Cardiac septum (tissue), 1 donor: ENCODE measurements at places on chromosomes 1 and 21.

- no peak for DNase-seq
Observed at GRCh38 chr1:8239039-8239305, 78.9 kb upstream of the SLC45A1 start.

GRCh38 chr1:169694304-169695075, 16.9 kb downstream of the SELL start:
- no peak for DNase-seq

DNA sequence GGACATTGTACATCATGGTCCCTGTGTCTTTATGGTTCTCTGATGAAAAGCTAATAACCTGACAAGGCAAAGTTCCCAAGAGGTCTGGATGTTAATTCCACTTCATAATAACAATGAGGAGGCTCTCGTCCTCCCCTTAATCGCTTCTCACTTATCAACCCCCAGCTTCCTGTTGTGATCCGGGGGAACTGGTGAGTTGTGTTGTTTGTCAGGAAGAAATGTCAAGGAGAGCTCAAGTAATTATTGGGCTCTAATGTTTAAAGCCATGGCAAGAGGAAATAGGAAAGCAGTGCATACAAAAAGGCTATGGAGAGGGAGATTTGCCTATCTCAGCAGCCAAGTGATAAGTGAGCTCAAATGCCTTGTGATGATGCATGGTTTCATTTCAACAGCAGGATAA, 42.8 kb upstream of the RASAL2 start:
- DNase-seq = no peak

- DNase-seq = no peak
Observed at GRCh38 chr1:8382608-8383505, 64.9 kb downstream of the SLC45A1 start.

- no peak for DNase-seq
Observed at GRCh38 chr1:185853739-185854138, 119.5 kb downstream of the HMCN1 start.

DNA sequence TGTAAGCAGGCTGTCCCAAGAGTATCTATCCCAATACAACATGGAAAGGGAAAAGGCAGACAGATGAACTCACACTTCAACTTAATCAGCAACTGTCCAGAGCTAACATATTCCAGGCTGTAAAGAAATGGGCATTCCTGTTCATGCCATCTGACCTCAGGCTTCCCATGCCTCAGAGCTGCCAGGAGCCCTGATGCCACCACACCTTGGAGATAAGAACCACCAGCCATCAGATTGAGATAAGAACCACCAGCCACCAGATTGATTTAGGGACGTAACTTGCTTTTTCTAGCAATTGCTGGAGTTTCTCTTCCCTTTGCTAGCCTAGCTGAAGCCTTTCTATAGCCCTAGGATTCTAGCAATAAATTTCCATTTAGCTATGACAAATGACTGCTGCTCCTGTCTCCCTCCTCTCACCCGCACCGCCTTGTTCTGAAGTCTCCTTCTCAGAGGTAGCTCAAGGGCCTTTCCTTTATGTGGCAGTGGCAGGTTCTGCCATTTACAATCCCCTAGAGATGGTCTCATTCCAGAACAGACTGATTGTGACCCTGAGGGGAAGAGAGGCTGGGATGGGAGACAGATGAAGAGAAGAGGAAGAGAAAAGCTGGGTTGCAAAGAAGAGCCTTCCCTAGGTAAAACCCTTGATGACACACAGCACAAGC, 88.0 kb upstream of the CTTNBP2NL start:
- no peak for DNase-seq

- DNase-seq = no peak
Observed at GRCh38 chr1:39088658-39089057, 62.5 kb downstream of the NDUFS5 start.

DNA sequence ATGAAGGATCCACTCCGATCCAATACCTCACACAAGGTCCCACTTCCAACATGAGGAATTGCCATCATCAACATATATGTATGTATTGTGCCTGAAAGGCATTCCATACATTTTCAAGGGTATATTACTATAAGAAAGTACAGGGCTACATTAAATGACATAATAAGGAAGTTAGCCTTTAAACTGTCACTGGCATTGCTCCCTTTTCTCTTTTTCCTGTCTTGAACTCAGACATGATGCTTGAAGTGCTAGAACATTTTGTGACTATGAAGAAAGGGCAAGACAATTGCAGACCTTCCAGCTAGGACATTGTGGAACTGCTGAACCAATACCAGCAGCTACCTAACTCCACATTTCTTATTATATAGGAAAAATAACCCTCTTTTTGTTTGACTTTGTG, 2.9 kb upstream of the TSPAN2 start:
- DNase-seq = no peak

DNA sequence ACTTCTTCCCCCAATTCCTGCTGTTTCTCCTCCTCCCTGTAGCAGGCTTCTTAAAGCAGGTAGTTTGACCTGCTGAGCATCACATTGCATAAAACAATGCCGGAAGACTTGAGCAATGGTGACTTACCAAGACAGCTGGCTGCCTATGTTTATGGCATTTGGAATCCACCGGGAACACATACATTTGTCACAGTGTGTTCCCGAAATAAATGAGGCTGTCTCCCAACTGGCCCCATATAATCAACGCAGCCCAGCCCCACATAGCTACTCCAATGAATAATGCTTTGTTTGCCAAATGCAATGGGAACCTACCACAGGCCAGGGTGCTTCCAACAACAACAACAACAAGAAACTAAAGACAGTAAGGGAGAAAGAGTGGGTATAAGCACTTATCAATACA, 186.1 kb upstream of the MAP1LC3C start:
- DNase-seq = no peak

DNA sequence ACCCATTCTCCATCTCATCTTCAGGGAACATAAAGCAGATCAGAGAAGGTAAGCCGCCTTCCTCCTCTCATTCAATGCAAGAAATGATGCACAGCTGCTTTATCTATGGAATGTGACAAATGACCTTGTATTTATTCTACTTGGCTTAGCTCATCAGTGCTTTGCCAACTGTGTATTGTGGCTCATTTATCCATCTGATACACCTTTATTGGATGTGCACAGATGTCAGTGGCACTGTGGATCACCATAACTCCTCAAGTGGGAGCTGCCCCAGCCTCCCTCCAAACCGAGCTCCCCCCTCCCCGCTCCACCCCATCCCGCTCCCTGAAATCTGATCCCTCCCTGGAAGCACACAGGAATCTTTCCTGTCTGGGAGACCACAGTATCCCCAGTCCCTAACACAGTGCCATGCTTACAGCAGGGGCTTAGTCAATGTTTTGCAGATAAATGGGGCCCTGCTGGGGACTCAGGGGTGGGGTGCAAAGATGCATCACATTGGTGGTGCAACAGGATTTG, 156.0 kb upstream of the RAB4A start:
- DNase-seq = no peak

- no peak for DNase-seq
Observed at GRCh38 chr1:209382231-209383100, 201.0 kb upstream of the CAMK1G start.

DNA sequence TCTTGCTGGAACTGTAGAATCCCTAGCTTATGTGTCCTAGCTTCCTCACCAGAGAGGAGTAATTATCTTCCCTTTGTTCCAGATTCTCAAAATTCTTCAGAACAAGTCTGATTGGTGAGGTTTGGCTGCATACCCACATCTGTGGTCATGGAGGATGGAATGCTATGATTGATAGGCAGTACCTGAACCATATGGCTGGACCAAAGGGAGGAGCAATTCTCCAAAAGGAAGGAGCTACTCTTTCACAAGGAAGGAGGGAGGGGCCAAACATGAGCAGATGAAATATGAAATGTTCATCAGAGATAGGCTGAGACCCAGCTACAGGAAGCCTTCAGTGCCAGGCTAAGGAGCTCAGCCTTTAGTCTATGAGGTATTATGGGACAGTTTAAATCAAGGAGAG, 5.0 kb upstream of the RNF19B start:
- no peak for DNase-seq

- no peak for DNase-seq
Observed at GRCh38 chr21:28705616-28706015, 287.1 kb downstream of the LTN1 start.

GRCh38 chr1:7562729-7563605, 208.1 kb upstream of the VAMP3 start:
- no peak for DNase-seq

GRCh38 chr1:42841010-42841409, 5.4 kb upstream of the ZNF691 start:
- DNase-seq = no peak

DNA sequence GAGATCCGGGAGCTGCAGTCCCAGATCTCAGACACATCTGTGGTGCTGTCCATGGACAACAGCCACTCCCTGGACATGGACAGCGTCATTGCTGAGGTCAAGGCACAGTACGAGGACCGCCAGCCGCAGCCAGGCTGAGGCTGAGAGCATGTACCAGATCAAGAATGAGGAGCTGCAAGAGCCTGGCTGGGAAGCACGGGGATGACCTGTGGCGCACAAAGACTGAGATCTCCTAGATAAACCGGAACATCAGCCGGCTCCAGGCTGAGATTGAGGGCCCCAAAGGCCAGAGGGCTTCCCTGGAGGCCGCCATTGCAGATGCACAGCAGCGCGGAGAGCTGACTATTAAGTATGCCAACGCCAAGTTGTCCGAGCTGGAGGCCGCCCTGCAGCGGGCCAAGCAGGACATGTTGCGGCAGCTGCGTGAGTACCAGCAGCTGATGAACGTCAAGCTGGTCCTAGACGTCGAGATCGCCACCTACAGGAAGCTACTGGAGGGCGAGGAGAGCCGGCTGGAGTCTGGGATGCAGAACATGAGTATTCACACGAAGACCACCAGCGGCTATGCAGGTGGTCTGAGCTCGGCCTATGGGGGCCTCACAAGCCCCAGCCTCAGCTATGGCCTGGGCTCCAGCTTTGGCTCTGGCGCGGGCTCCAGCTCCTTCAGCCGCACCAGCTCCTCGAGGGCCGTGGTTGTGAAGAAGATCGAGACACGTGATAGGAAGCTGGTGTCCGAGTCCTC, 25.5 kb downstream of the ETV3L start:
- DNase-seq = peak; percentile 82

- no peak for DNase-seq
Observed at GRCh38 chr1:76625886-76626678, 241.2 kb upstream of the ST6GALNAC5 start.

- DNase-seq = no peak
Observed at GRCh38 chr1:119636491-119637089, 11.5 kb downstream of the ZNF697 start.

DNA sequence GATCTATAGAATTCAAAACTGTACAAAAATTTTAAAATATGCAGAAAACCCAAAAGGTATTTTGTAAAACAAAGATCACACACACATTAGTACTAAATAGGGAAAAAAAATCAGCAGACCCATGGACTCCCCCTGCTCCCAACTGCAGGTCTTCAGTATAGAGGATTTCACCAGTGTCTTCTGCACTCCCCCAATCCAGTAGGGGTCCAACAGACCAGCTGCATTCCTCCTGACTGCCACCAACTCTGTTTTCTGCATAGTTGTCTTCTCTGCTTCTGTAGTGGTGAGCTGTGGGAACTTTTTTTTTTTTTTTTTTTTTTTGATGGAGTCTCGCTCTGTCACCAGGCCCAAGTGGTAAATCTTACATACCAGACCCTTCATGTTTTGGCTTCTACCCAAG, 21.9 kb downstream of the CLCA2 start:
- DNase-seq = no peak

DNA sequence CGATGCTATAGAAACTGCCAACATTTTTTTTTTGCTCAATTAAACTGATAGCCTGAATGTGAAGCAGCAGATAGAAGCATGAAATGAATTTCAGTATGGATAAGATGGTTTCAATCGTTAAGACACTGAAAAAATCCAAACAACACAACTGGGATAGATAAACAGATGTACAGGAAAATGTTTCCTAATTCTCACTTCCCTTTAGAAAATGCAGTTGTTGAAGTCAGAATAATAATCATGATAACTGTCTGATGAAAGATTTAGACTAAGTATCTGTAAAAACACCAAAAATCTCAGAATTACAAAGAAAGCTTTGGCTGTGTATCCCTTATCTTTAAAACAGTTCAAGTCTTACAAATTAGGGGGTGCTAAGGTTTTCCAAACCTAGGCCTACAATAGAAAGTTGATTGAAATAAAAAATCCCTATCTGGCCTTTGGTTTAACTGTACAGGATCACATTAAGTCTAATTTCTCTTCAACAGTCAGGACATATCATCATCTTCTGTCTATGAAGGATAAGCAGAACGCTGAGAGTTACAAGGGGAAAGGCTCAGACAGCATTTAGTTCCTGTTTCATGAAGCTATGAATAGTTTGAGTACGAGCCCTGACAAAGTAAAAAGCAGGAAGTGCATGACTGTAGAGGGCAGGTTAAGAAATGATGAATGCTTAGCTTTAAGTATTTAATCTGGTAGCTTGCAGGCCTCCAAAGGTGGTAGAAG, 203.2 kb downstream of the APP start:
- no peak for DNase-seq

DNA sequence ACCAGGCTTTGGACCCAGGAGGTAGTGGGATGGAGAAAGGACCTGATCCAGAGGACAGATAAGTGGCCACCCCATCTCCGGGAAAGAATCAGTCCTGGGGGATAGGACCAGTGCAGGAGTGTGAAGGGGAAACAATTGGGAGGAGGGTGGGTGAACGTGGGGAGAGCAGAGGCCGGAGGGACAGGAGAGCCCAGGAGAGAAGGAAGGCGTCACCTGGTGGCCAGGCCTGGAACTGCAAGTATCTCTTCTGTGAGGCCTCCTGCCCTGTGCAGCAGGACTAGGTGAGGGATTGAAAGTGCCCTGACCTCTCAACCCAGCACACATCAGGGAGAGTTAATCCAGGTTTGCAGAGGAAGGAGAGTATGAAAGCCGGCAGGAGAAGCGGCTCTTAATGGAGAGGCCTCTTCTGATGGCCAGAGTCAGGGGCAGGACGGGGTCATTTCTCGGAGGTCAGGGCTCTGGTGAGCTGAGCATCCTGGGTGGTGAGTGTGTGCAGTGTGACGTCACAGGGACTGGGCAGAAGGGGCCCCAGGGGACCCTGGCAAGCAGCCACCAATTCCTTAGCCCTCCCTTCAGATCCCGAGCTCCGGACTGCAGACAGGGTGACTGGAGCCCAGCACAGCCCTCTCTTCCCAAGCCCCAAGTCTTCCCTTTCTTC, 9.2 kb upstream of the LAD1 start:
- peak; percentile 84 for DNase-seq

DNA sequence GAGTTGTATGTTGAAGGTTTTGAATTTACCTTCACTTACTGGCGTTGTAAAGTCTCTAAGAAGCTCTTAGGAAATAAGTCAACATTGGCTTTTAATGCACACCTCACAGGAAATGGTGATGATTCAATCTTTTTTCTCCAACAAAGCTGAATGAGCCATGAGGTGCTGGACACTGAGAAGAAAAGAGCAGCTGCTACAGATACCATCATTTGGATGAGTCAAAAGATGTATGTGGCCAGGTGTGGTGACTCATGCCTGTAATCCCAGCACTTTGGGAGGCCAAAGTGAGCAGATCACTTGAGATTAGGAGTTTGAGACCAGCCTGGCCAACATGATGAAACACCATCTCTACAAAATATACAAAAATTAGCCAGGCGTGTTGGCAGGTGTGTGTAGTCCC, 3.3 kb upstream of the IL23R start:
- DNase-seq = no peak

- no peak for DNase-seq
Observed at GRCh38 chr1:13702425-13703127, 2.6 kb downstream of the PRDM2 start.

GRCh38 chr1:153232553-153232952, 15.2 kb downstream of the PRR9 start:
- no peak for DNase-seq
